ENCODE measurements at places on chromosomes 5 and 9. TPM values are rescaled to one million over a fixed set of nuclear protein-coding genes. Genes with fewer than 3 reads are reported as not detected.

TMEM215 gene
- 0.88 TPM for total RNA-seq

MELK gene
- total RNA-seq, result 10.5 TPM

BHMT2 gene
- 31.5 TPM for total RNA-seq

IL7R gene
- total RNA-seq, result 1.6 TPM

ZNF346 gene
- 30.9 TPM for total RNA-seq

GABRP gene
- 1.7 TPM for total RNA-seq

PCDHGA10 gene
- 9.1 TPM for total RNA-seq

TAF11L10 gene
- total RNA-seq, result not detected

SPARC gene
- total RNA-seq, result 1,386 TPM
